ENCODE measurements at places on chromosomes 16 and 17.
A peak's percentile ranks its signal among the peaks of the same experiment; 100 is the strongest.

- no peak for DNase-seq
Observed at GRCh38 chr16:77234611-77235010, 35.4 kb downstream of the SYCE1L start.

GRCh38 chr17:31328160-31328535, 6.7 kb upstream of the EVI2A start:
- DNase-seq, result no peak

GRCh38 chr17:306536-307294, 45.9 kb downstream of the RPH3AL start:
- DNase-seq, result no peak

DNA sequence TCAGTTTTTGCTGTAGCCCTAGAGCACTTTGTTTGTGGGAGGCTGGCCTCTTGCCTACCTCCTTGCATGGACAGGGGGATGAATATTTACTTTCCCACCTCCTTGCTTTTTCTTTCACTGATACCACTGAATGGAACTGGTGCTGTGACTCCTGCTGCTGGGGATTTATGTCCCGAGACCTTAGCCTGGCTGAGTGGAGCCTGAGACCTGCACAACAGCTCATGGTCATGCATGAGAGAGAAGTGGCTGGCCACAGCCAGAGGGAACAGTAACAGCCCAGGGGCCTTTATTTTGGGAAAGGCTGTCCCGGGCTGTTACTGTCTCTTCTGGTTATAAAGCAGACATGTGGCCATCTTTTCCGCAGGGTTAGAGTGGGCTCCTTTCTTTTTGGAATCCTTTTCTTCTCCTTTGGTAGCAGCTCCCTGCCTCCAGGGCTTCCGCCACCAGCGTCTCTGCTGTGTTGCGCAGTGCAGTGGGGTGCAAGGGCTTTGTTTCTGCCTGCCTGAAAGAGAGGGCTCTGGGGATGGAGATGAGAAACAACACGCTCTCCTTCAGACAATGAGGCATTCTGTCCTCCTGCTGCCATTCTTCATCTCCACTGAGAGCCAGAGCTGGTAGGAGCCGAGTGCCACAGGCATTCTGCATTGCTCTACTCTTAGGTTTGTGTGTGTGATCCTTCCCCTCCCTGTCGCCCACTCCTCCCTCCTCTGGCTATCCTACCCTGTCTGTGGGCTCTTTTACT, 14.5 kb downstream of the SNX11 start:
- no peak for DNase-seq

DNA sequence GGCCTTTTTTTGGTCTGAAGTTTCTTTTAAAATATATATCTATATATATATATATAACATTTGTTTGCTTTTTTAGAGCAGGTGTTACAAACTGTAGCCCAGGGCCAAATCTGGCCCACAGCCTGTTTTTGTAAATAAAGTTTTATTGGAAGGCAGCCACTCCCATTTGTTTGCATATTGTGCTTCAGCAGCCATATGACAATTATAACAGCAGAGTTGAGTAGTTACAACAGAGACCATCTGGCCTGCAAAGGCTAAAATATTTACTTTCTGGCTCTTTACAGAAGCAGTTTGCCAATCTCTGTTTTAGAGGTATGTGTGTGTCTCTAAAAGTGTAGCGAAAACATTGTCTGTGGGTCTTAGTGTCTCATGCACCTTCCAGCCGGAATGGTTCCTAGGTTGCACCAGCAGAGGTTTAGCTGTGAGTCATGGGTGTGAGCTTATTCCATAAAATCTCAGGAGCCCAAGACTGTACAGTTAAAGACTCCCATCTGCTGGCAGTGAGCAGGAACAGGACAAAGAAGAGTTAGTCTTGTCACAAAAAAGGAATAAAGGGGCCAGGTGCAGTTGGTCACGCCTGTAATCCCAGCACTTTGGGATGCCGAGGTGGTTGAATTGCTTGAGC, 23.8 kb downstream of the LCMT1 start:
- DNase-seq, result no peak

GRCh38 chr16:57591086-57591869, 37.2 kb upstream of the ADGRG1 start:
- DNase-seq, result peak; percentile 30

DNA sequence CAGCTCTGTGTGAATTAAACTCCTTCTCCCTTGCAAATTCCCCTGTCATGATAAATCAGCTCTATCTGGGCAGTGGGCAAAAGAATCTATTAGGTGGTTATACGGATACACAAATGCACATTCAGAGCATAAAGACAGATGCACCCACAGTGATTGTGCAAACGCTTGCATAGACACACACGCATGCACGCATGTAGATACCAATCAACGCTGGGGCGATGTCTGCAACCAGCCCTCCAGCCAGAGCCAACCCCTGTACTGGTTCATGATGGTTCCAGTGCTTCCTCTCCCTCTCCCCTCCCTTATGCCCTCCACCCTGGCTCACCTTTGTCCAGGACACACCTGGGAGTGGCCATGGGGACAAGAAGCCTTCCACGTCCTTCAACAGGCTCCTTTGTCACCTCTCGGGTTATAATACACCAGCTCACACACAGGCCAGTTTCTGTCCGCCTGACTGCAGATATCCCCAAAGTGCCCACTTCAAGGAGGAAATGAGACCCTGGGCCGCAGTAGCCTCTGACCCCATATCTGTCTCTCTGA, 33.1 kb upstream of the SNN start:
- DNase-seq, result no peak

GRCh38 chr16:87017371-87018012, 299.7 kb downstream of the C16orf95 start:
- no peak for DNase-seq

DNA sequence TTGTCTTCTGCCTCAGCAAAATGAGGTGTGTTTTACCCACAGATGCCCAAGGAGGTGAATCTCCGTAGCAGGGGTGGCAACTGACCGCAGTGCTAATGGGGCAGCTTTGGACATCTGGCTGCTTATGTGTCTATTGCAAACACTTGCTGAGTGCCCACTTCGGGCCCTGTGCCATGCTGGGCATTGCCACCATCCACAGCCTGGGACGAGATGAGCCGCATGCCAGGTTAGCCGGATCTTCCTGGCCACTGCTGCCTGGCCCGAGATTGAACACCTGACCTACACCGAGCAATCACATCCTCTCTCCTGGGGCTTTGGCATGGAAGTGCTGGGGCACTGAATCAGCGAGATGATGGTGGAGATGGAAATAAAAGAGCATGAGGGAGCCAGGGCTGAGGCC, 238.7 kb downstream of the GSG1L start:
- DNase-seq, result no peak

GRCh38 chr17:9684955-9685621, 39.8 kb downstream of the USP43 start:
- DNase-seq, result no peak

GRCh38 chr17:1202291-1202690, 22.5 kb upstream of the ABR start:
- DNase-seq, result no peak

DNA sequence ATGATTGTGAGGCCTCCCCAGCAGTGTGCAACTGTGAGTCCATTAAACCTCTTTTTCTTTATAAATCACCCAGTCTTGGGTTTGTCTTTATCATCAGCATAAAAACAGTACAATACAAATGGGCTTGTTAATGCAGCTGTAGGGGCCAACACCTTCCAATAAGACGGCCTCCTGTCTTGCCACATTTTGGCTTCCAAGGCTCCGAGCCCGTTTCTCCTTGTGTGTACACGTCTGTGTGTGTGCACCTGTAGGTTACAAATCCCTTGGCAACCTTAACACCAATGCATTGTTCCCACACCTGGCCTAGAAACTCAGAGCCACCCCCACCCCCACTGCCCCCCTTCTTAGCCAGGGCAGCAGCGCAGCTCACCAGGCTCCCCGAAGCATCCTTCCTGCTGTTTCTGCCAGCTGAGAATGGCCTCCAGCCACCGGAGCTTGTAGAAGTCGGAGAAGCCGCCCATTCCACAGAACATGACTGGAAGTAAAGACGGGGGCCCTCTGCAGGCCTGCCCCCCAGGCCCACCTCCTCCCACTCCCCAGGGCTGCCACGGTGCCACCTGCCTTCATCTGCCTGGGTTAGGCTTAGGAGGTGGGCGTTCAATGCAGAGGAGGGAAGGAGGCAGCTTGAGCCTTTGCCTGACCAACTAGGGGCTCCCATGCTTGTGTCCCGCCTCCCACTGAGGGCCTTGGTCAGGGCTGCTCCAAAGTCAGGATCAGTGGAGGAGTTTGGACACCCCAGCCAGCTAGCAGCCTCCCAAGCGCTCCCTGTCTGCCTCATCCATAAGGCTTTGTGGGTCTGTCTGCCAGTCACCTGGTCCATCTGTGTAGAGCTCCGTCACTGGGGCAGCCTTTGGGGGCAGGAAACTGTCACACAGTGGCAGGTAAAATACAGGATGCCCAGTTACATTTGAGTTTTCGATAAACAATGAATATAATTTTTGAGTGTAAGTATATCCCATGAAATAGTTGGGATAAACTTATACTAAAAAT, 10.6 kb downstream of the C16orf89 start:
- no peak for DNase-seq

GRCh38 chr16:27531186-27531585, 18.5 kb downstream of the GTF3C1 start:
- no peak for DNase-seq

- no peak for DNase-seq
Observed at GRCh38 chr16:60061396-60061795, 1327.3 kb upstream of the GOT2 start.

GRCh38 chr16:10333321-10334032, 52.4 kb upstream of the ATF7IP2 start:
- DNase-seq, result no peak

GRCh38 chr17:59357929-59358328, 26.5 kb downstream of the YPEL2 start:
- no peak for DNase-seq

- no peak for DNase-seq
Observed at GRCh38 chr17:72110231-72110941, 10.4 kb upstream of the SOX9 start.

DNA sequence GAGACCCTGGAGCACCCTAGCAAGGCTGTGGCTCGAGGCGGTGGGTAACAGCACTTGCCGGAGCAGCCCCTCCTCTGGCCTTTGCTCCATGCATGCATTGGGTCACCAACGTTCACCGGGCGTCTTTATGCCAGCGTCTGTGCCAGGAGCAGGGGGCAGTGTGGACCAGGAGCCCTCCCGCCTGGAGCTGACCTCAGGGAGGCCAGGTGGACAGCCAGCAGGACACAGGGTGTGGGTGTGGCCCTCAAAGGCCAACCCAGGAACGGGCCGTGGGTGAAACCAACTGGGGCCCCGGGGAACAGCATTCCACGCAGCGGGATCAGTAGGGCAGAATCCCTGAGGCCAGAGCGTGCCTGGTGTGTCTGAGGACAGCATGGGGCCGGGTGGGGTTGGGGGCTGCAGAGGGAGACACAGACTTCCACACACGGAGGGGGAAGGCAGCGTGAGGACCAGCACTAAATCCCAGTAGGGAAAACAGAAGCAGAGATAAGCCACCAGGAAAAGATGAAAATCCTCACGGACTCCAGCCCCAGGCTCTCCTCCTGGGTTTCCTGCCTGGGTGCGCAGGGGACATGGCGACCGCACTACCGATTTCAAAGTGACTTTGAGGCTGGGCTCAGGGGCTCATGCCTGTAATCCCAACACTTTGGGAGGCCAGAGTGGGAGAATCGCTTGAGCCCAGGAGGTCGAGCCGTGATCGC, 2.9 kb upstream of the CD7 start:
- DNase-seq, result no peak

DNA sequence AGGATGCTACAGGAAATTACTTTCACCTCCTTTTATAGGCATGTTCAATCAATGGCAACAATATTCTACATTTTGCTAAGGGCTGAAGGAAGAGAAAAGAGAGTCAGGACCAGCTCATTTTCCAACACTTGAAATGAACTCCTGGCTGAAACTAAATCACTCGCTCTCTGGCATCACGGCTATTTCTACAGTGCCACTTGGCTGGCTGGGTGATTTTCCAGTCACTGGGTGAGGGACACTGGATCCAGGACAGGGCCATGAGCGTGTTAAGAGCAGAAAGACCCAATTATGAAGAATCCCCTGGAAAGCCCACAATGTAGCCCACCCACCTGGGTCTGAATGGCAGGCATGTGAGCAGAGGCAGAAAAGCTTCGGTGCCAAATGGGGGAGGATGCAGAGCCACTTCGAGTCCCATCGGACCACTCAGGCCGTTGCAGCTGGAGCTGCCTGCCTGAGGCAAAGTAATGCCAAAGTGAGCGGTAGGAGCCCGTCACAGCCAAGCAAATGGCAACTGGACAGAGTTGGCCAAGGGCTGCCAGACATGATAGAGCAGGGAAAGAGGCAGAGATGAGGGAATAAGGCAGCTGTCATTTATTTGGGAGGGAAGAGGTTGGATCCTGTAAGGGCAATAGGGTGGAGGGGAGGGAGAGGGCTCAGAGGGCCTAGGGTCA, 246.2 kb downstream of the STX8 start:
- no peak for DNase-seq

DNA sequence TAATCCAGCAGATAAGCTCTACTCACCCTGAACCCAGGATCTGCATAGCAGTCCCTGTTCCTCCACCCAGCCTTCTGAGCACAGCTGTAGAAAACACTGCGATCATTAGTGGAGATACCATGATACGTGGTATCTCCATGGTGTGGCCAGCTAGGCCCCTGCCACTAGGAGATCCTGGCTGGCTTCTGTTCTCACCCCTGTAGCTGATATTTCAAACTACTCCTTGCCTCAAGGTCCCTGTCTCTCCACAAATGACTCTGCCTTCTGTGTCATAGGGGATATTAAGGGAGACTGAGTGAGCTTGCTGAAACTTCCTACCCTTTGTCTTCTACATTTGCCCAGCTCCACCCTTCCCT, 44.3 kb downstream of the ERN1 start:
- no peak for DNase-seq

DNA sequence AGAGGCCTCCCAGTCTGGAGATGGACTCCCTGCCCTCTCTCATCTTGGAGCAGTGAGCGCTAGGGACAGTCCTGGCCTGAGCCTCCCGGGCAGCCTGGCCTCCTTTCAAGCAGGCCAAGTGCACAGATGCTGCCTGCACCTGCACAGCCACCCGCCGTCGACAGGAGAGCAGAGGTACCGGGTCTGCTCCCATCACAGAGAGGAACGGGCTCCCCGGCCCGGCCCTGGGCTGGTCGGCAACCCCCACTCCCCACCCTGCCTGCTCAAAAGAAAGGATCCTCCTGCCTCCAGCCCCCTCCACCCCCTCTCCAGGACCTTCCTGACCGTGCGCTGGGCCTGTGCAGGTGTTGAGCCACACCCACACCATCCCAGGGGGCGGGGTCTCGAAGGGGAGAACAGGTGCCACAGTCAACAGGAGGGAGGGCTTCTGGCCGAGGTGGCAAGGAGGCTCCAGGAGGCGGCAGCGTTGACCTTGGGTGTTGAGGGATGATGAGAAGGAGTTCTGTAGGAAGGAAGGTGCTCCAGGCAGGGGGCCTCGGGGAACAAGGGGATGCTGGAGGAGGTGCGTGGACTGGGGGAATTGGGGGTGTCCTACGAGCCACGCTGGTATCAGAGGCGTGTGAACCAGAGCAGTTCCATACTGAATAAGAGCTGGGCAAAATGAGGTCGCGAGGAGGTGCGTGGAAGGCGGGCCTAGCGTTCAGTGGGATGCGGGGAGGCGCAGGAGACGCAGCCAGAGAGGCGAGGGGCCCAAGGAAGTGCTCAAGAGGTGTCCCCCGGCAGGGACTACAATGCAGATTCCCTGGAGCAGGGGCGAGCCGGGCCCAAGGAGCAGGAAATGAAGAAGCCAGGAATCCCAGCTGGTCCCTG, 967 bp upstream of the CDH15 start:
- DNase-seq, result no peak

Data from NCI-H1930 (cell line).